ENCODE measurements at places on chromosomes 5 and 9. TPM values are rescaled to one million over a fixed set of nuclear protein-coding genes. Genes with fewer than 3 reads are reported as not detected.

GRCh38 chr9:90201766-90202165, 440.9 kb downstream of the DIRAS2 start:
- no peak overlapping the region for H3K4me3 ChIP-seq
- H3K27ac ChIP-seq, result no peak overlapping the region
- H3K36me3 ChIP-seq, result no peaks in the 10 kb centered on the region
- no peaks in the 10 kb centered on the region for H3K4me1 ChIP-seq
- peaks cover 24% of the 10 kb centered on the region for H3K27me3 ChIP-seq
- DNase-seq, result no peak

DNA sequence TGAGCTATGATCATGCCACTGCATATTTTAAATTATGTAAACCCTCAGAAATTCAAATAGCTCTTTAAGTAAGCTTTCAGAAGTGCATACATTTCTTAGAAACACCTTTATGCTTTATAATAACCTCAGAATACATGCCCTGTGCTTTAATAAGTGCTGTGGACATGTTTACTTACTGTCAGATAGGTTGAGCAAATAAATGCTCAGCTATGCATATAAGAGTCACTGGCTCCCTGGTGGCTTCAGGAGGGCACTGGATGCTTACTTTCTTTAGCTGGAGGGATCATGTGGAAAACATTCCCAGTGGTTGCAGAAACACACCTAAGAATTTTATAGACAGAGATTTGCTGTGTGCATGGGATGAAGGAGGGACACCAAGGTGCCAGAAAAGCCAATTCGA, 74.4 kb downstream of the PDE6A start:
- H3K4me3 ChIP-seq, result no peak overlapping the region
- H3K36me3 ChIP-seq, result no peaks in the 10 kb centered on the region
- H3K4me1 ChIP-seq, result peaks cover 10% of the 10 kb centered on the region
- peaks cover 35% of the 10 kb centered on the region for H3K27me3 ChIP-seq
- no peak overlapping the region for H3K27ac ChIP-seq
- no peak for DNase-seq

The MATR3 gene
- total RNA-seq, result 318 TPM

DNA sequence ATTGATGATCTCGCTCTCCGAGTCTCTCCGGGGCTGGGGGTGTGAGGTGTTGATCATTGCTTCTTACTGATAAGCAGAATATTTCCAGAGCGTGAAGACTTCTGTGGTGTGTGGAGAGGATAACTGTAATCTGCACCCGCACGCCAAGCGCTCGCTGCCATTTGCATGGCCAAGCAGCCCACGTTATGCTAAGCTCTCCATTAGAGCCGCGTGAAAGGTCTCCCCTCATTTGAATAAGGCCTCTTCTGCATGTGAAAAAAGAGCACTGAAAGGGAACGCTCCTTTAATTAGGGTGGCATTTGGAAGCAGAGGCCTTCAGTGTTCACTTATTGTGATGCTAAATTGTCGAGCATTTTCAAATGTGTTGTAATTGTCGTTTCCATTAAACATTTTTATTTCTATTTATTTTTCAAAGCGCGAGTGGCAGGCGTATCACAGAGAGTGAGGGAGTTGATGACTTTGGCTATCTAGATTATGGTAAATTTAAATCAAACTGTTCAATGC, 163.6 kb upstream of the IRX2 start:
- no peak overlapping the region for H3K27ac ChIP-seq
- DNase-seq, result no peak
- no peaks in the 10 kb centered on the region for H3K27me3 ChIP-seq
- no peaks in the 10 kb centered on the region for H3K4me1 ChIP-seq

- H3K4me1 ChIP-seq, result no peaks in the 10 kb centered on the region
- no peaks in the 10 kb centered on the region for H3K36me3 ChIP-seq
- DNase-seq, result no peak
- H3K27me3 ChIP-seq, result no peaks in the 10 kb centered on the region
- no peak overlapping the region for H3K27ac ChIP-seq
These were observed 95.0 kb downstream of the NPR3 start for GRCh38 chr5:32805971-32806638.

DNA sequence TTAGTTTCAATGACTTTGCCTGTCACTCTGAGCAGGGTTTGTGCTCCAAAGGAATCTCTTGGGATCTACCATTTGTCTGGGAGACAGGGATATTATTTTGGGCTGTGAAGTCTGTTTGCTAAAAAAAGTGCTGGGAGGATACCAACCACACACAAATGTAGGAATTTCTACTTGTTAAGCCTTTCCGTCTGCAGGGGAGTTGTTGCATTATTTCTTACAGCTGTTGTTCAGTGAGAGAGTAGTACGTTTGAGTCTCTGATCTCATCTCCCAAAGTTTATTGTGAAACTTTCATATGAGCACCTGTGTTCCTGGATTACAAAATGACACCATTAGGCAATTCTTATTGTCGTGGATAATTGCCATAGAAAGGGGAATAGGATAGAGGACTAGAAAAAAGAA, 78.3 kb upstream of the SEMA6A start:
- H3K27ac ChIP-seq, result no peak overlapping the region
- no peaks in the 10 kb centered on the region for H3K36me3 ChIP-seq
- H3K27me3 ChIP-seq, result peaks cover 19% of the 10 kb centered on the region
- DNase-seq, result no peak

- peaks cover 25% of the 10 kb centered on the region for H3K27me3 ChIP-seq
- H3K4me3 ChIP-seq, result no peak overlapping the region
- H3K27ac ChIP-seq, result no peak overlapping the region
- H3K4me1 ChIP-seq, result no peaks in the 10 kb centered on the region
- DNase-seq, result no peak
These were observed 14.3 kb downstream of the CTSL start for GRCh38 chr9:87740209-87740608.

DNA sequence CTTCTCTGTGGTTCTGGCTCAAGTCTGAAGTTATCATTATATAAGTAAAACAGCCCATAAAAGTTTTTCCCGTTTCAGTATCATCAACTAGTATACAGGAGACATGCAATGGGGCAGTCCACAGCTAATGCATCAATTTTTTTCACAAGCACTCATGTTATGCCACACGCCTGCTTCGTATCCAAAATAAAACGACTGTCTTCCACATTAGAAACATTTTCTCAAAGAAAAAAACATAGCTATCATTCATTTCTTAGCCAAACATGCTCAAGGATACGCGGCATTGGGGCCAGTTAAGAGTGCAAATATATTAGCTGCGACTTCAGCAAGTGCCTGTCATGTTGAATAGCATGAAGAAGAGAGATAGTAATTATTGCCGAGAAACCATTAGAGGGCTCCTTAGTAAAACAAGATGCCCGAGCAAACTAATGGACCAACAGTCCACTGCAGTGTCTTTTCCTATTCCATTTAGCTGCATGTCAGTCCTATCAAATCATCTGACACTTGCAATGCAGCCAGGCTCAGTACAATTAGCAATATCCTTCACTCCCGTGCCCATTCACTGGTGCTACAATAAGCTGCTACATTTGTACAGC, 68.5 kb downstream of the BNC2 start:
- H3K27me3 ChIP-seq, result no peaks in the 10 kb centered on the region
- H3K27ac ChIP-seq, result no peak overlapping the region
- no peak for DNase-seq
- no peaks in the 10 kb centered on the region for H3K36me3 ChIP-seq
- no peaks in the 10 kb centered on the region for H3K4me1 ChIP-seq
- no peak overlapping the region for H3K4me3 ChIP-seq

DNA sequence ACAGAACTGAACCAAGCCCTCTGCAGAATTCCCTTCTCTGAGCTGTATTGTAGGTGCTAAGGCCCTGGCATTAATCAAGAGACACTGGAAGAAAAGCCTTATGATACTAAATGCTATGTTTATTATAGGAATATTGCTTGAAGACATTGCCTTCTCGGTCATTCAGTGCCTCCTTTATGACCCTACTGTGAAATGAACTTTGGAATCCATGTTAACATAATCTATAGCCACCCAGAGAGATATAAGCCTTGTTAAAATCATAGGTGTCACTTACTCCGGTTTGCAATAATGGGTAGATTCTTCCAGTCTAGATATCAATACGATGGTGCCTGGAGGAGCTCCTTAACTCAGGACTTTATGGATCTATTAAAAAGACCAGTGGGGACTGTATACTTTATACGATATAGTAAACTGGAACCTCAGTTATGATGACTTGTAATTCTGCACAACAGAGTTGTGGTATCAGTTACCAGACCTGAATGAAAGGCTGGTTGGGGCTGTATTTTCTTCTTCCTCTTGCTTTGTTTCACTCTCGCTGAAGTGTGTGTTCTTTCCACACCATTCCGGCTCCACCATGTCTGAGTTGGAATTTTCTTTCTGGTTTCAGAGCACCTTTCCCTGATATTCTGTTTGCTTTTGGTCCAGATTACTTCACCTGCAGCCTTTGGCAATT, 154.5 kb downstream of the DROSHA start:
- no peaks in the 10 kb centered on the region for H3K36me3 ChIP-seq
- no peak overlapping the region for H3K27ac ChIP-seq
- H3K4me3 ChIP-seq, result no peak overlapping the region

GRCh38 chr5:149450199-149450598, 71.1 kb upstream of the IL17B start:
- DNase-seq, result no peak
- H3K27me3 ChIP-seq, result peaks cover 16% of the 10 kb centered on the region
- H3K27ac ChIP-seq, result peak overlapping the region; percentile 57
- H3K4me1 ChIP-seq, result peaks cover 3% of the 10 kb centered on the region
- H3K36me3 ChIP-seq, result no peaks in the 10 kb centered on the region

All from T-helper 17 cell (primary cell).